CD4-positive, alpha-beta T cell treated with Interleukin-6 for 4 hours (primary cell): ENCODE measurements at places on chromosomes 6 and 20.

- DNase-seq = no peak
These were observed 430.5 kb upstream of the EPHA7 start for GRCh38 chr6:93849857-93850256.

GRCh38 chr20:50182346-50182745 is 8.3 kb upstream of the CEBPB start:
- no peak for DNase-seq

- no peak for DNase-seq
These were observed 5.7 kb downstream of the MAP3K7 start for GRCh38 chr6:90581146-90581545.

DNA sequence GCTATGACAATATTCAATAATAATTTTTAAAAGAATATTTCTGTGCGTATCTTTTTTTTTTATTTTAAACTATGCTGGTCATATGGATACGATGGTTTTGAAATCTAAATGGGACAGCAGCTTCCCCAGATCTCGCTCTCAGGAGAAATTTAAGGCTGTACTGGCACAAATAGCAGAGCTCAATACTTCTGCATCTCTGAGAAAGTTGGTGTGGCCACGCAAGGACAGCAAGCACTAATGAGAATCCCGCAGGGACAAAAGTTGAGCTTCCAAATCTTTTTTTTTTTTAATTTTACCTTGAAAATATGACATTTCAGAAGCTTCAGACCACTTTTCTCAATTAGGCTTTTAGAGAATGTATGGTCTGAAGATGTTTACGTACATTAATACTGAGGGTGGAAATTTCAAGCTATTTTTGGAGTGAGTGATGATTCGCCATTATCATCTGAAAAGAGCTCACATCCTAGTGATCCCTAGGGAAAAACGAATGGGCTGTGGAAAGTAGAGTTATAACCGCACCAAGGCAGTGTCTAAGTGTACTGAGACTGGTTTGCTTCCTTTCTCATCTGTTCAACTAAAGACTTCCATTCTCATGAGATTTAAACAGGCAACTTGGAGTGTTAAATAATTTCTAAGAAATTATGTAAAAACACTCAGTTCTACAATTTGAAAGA is 840.0 kb downstream of the C6orf118 start:
- DNase-seq = no peak

DNA sequence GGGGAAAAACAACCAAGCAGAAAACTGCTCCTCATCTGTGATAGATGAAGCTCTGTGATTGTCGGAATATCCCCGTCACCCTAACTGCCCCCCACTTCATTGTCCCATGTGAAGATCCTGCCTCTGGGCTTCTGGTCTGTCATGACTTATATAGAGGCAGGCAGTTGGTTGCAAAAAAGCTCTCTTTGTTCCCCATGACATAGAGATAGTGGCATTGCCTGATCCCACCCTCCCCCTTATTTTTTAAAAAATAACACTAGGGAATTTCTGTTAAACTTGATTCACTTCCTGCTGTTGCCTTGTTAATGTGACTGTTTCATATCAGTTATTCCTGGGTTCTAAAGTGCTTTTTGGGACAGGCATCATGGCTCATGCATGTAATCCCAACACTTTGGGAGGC is 203.1 kb downstream of the JARID2 start:
- no peak for DNase-seq

GRCh38 chr6:10561611-10562199 is 40.6 kb downstream of the GCNT2 start:
- no peak for DNase-seq

GRCh38 chr6:159691963-159692287 is 1.1 kb downstream of the SOD2 start:
- DNase-seq = no peak

- DNase-seq = no peak
These were observed 93.7 kb downstream of the NRSN1 start for GRCh38 chr6:24219670-24220069.

DNA sequence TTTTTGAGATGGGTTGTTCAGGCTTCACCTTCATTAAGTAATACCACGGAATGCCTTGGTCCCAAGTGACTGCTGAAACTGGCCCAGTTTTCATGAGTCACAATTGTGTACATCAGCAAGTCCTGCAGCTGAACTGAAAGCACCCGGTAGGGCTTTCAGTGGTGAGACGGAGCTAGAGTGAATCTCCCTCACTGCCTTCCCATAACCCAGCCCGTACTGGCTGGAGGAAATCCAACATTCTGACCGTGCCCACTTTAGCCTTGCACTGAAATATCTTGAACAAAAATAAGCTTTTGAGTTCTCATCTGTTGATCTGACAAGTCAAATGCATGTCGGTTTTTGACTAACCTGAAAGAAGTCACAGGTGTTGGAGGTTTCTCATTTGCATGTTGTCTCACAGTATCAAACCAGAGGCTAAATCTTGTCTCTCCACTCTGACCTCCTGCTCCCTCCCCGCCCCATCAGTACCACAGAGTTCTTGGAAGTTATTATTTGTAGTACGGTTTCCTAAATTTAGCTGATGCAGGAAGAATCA is 35.9 kb downstream of the DUSP22 start:
- no peak for DNase-seq

- DNase-seq = no peak
These were observed 11.0 kb downstream of the PTCHD4 start for GRCh38 chr6:48099713-48100587.

- DNase-seq = no peak
These were observed 30.0 kb upstream of the PRND start for GRCh38 chr20:4691753-4692152.

DNA sequence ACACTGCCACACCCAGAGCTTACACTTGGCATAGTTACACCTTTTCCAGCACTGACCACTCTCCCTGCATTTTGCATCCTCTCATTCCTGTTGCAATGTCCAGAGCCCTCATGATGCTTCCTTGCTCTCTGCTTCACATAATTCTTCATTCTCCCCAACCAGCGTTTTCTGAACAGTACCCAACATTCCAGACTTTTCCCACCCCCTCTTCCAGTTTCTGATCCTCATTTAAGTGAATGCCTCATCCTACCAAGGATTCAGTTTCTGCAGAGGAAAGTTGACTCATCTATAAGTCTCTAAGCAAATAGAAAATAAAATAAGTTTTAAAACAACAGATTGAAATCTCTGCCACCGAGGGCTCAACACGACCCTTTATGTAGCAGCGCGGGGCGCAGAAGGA is 321.3 kb upstream of the TCF21 start:
- no peak for DNase-seq

DNA sequence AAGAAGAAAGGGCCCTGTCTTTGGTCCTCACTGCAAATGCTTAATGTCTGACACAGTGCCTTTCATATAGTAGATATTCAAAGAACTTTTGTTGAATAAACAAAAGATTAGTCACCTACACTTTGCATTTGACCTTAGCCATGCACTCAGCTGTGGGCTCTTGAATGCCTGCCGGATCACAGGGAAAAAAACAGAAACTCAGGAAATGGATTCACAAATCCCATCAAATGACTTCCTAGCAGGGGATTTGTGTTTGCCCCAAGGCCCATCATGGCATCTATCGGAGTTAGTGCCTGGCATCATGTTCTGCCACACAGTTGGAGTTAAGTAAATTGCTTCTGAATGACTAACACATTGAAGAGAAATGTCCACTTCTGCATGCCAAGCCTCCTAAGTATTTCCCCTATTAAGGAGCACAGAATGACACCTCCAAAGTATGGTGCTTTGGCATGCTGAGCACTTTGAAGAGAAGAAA is 72.3 kb upstream of the DST start:
- DNase-seq = no peak

- no peak for DNase-seq
These were observed 44.3 kb downstream of the OR2B2 start for GRCh38 chr6:27867945-27868300.

DNA sequence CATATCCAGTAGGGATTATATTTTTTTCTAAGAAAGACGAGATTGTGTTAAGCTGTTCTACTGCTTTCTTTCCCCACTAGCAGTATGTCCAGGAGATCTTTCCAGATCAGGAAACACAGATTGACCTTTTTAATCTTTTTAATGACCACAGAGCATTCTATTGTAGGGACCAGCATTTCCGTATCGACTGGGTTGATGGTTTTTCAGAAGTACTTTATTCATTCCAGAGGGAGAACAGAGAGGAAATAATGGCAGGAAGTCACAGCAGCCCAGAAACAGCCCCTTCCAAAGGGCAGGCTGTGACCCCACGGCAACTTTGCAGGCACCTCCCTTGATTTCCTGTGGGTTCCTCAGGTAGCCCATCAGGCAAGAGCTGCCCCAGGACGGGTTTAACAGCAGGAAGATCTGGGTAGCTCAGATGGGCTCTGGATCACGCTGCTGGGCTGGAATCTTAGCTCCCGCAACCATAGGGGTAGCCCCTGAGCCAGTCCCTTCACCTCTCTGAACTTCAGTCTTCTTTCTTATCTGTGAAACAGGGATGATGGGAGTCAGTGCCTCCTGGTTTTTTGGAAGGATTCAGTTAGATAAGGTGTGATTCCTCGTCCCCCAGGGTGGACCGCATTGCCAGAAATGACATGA is 23.8 kb upstream of the CHMP4B start:
- DNase-seq = no peak

GRCh38 chr6:715709-716491 is 23.0 kb upstream of the EXOC2 start:
- no peak for DNase-seq

GRCh38 chr20:47412083-47412482 is 55.6 kb upstream of the ZMYND8 start:
- DNase-seq = no peak

DNA sequence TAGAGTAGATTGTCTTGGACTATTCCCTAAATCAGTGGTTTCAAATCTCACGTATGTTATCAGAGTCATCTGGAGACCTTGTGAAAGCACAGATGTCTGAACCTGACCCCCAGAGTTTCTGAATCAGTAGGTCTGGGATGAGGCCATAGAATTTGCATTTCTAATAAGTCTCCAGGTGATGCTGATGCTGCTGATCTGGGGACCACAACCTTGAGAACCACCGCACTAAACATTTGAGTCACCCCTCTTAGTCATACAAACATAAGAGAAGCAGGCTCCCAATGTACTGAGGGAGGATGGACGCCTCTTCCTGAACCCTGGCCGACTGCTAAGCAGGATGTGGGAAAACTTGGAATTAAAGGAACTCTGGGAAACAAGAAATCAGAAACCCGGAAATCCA is 187.8 kb upstream of the PRDM1 start:
- no peak for DNase-seq

DNA sequence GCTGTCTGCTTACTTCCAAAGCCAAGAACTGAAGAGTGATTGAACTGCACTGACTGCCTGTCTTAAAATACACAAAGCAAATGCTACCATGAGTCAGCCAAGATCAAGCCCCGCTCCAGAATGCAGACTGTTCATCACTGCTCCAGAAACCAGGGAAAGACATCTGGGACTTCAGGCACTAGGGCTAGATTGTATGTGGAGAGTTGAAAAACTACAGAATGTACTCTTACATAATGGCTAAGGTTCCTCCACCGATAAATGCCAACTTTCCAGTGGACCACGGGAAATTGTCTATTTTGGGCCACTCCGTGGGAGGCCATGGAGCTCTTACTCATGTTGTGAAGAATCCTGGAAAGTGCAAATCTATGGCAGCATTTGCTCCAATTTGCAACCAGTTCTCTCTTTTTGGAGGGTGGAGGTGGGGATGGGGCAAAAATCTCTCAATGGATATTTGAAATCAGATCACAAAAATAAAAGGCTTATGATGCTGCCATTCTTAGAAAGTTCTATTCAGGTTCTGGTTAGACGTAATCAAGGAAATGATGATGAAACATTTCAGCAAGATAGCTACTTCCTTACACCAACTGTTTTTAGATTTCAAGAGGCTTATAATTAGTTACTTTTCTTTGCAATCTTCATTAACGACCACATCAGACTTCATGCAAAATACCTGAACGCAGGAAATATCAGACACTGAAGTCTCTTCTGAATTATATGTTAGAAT is 11.8 kb upstream of the CAP2 start:
- DNase-seq = no peak

DNA sequence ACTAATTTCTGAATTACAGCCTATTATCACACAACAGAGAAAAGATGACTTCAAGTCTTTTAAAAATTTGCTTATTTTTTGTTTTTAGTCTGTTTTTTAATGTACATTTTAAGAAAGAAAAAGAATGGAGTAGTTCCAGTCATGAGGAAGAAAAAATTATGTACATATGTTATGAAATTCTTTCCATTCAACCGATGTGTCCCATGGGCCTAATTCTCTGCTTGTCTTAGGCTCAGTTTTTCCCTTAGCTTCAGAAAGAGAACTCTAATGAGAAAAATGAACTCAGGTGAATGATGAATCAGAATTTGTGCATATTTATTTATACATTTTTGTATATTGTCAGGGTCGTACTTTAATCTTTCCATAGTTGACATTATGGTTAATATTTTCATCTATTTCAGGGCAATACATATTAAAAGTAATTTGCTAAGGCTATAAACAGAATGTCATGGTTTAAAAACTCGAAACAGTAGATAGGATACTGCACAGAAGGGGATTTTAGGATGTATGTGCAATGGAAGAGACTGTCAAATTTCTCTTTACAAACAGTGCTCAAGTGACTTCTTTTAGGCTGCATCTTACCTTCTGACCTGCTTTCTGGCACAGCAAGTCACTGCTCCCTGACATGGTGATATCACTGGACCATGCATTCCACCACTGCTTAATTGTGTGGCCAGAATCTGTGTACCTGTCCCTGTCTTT is 153.1 kb downstream of the EPHA7 start:
- DNase-seq = no peak

DNA sequence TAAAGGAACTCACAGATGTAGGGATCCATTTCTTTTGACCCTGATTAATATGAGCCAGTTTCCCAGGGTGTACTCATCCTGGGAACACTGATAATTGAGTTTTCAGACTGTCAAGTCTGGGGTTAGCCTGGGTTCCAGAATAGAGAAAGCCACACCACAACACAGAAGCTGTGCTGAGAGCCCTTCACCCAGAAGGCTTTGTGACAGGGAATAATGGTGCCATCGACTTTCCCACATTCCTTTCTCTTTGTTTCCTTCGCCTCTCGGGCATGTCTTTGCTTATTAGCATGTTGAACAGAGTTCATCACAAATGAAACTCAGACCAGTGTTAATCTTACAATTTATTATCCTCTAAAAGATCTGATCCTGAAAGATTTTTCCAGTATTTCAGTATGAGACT is 95.0 kb downstream of the TCP11 start:
- DNase-seq = no peak

DNA sequence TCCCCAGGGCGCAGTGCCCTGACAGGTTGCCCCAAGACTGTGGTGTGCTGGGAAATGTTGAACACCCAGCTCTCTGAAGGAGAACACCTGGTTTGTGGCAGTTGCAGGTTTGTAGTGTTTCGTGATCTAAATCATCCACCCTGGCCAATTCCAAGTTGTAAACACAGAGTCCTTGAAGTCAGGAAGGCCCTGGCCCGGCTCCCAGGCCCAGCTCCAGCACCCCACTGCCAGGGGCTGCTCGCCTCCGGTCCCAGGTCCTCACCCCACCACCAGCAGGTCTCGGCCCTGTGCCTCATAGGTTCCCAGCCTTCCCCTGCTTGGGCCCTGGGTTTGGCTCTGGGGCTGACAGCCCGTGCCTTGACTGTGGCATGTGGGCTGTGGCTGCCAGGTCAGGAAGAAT is 121.4 kb upstream of the MLN start:
- DNase-seq = no peak

GRCh38 chr6:52574709-52575501 is 2.0 kb downstream of the TRAM2 start:
- peak; percentile 66 for DNase-seq

- no peak for DNase-seq
These were observed 9.6 kb downstream of the FAM83B start for GRCh38 chr6:54856129-54856528.

GRCh38 chr20:58818586-58819285 is 32.0 kb downstream of the GNAS-AS1 start:
- DNase-seq = no peak
